ENCODE measurements at places on chromosomes 11 and 22.

GRCh38 chr11:8767466-8768142, 85.0 kb downstream of the RPL27A start:
- DNase-seq = no peak

GRCh38 chr22:27097506-27097905, 440.1 kb downstream of the MIAT start:
- no peak for DNase-seq

- no peak for DNase-seq
Observed at GRCh38 chr11:15757048-15757698, 599.2 kb downstream of the SOX6 start.

- peak; percentile 91 for DNase-seq
Observed at GRCh38 chr11:119361056-119361787, 14.7 kb upstream of the MFRP start.

- DNase-seq = no peak
Observed at GRCh38 chr11:86140334-86140990, 71.6 kb upstream of the PICALM start.

DNA sequence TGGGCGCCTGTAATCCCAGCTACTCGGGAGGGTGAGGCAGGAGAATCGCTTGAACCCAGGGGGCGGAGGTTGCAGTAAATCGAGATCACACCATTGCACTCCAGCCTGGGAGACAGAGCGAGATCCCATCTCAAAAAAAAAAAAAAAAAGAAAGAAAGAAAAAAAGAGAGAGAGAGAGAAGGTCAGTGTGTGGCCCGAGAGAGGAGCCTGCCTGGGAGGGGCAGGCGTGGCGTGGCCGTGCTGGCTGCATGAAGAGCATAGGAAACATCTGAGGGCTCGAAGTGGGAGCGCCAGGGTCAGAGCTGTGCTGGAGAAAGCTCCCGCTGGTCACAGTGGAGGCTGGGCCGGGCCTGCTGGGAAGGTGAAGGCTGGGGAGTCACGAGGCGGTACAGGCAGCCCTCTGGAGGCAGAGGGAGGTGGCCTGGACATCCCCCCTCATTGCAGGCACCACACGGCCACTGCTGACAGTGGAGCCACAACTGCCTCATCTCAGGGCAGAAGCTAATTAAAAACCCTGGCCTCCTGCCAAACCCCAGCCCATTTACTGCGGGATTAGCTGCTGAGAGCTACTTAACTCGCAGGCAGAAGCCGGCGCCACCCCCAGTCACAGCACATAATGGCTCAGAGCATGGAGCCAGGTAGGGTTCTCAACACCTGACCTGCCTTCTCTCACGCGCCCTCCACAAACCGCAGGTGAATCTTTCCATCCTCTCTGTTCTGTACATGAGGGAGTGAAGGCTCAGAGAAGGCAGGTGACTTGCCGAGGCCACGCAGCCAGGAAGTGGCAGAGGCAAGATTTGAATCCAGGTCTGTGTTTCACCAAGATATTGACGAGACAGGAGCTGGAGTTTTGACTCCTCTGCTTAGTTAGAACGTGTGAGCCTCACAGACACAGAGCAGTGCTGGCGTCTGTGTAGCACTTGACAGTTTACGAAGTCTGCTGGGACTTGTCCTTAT, 32.6 kb downstream of the NFAM1 start:
- peak; percentile 83 for DNase-seq

- DNase-seq = no peak
Observed at GRCh38 chr11:82811369-82811768, 77.7 kb upstream of the FAM181B start.

DNA sequence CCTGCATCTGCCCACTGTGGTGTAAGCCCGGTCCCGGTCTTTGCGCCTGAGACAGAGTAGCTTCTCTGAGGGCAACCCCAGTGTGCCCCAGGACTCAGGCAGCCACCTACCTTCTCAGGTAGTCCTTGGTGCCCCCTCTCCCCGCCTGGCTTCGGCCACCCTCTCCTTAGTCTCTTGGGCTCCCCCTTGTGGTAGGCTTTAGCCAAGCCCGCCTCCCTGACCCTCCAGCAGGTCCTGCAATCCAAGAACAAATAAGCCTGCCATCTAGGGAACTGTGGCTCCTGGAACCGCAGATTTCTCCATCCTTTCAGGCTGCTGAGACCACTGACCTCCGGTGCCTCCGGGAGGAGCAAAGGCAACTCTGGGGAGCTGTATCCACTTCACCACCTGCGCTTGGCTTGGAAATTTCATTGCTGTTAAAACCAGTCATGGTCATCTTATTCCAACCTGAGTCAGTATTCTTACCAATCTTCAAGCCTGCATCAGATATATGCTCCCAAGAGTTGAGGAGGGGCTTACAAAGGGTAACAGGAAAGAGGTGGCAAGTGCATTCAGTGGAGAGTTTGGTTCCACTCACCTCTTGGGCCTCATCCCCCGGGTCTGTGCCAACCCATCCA, 52.8 kb upstream of the TENM4 start:
- DNase-seq = peak; percentile 10

DNA sequence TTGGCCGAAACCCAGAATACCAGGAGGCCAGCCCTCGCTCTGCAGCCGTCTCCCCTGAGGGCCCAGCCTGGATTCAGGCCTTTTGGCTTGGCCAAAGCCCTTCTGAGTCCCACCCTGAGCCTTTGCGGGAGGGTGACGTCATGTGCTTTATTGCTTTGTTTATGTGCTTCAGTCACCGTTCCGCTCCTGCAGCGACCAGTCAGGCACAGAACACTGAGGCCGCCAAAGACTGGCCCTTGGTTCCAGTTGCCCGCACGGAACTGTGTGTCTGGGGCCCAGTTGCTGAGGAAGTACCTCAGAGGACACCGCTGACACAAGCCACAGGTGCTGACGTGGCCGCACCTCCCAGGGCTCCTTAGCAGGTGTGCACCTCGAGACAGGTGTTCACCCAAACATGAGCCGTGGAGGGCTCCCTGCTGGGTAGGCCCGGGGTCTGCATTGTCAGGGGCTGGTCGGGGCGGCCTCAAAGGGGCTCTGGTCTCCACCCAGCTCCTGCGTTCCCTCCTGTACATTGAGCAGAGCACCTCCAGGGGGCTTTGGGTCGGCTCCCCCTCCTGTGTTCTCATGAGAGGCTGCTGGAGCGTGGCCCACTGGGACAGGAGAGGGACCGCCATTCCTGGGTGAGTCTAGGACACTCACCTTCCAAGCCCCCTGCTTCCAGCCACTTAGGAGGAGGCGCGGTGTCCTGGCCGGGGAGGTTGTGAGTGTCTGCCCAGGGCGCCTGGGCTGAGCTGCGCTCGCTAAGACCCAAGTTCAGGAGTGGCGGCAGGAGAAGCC, 376.8 kb downstream of the TBC1D22A start:
- no peak for DNase-seq

DNA sequence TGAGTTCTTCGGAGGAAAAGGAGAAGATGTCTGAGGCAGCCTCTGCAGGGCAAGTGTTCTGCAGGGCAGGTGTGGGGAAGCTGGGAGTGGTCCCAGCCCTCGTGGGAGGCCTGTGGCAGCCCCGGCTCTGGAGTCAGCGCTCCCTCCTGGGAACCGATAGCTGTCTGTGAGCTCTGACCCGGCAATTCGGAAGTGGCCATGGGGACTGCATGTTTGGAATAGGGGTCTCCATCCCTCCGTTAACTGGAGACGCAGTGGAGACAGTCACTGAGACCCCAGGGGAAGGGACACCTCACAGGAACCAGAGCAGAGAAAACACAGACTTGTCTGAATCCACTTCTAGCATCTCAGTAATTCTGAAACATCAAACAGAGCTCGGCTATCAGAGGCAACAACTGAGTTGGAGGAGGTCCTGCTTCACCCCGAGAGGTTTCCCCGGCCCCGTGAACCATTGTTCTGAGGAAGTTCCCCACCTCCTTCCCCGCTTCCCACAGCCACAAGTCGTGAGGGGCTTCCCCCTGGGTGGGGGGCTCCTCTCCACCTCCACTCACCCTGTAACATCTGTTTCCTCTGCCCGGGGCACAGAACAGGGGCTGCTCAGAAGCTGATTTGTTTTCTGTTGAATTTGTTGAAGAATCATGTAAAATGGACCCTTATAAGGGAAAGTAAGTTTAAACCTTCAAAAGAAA, 99.6 kb downstream of the BRD1 start:
- DNase-seq = no peak

- no peak for DNase-seq
Observed at GRCh38 chr22:19559956-19560355, 35.7 kb upstream of the CLDN5 start.

- no peak for DNase-seq
Observed at GRCh38 chr11:121328967-121329679, 36.6 kb downstream of the SC5D start.

Data from NCI-H2029 treated with DMSO at 0.1 percent for 48 hours (cell line).